Endothelial cell of umbilical vein (primary cell): ENCODE measurements at places on chromosomes 1 and 21. TPM values are rescaled to one million over a fixed set of nuclear protein-coding genes. Genes with fewer than 3 reads are reported as not detected.

The MINDY1 gene
- polyA plus RNA-seq, result 15.4 and 16.1 TPM in 2 replicates

The KCNK1 gene
- 0.83 and 0.84 TPM in 2 replicates for polyA plus RNA-seq

The TMEM240 gene
- 5.3 and 7.6 TPM in 2 replicates for polyA plus RNA-seq

The ADORA1 gene
- 0.08 and 0.15 TPM in 2 replicates for polyA plus RNA-seq

The FMO1 gene
- not detected in 2 replicates for polyA plus RNA-seq

The FCAMR gene
- not detected in 2 replicates for polyA plus RNA-seq
